Cardiac fibroblast (primary cell): ENCODE measurements at places on chromosomes 13 and 19.

- no peak for DNase-seq
Observed at GRCh38 chr13:51311957-51312520, 27.5 kb upstream of the SERPINE3 start.

GRCh38 chr13:33637978-33638743 lies 179.8 kb upstream of the RFC3 start:
- peak; percentile 38 for DNase-seq

DNA sequence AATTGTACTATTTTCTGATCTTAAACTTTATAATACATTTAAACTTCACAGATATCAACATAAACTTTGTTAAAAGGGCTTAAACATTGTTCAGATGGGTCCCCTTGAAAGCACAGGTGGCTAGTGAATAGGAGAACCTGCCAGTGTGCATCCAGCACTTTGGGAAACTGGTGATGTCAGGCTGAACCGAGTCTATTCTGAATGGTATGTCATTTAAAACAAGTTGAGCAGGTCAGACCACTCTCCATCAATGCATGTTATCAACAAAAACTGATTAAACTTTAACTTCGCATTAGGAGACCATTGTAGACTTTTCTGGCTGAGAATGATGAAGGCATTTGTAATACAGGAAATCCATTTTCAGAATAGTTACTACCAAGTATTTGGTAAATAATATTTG lies 50.1 kb upstream of the FREM2 start:
- no peak for DNase-seq

GRCh38 chr13:25827831-25828465 lies 223.9 kb downstream of the SHISA2 start:
- DNase-seq = no peak

DNA sequence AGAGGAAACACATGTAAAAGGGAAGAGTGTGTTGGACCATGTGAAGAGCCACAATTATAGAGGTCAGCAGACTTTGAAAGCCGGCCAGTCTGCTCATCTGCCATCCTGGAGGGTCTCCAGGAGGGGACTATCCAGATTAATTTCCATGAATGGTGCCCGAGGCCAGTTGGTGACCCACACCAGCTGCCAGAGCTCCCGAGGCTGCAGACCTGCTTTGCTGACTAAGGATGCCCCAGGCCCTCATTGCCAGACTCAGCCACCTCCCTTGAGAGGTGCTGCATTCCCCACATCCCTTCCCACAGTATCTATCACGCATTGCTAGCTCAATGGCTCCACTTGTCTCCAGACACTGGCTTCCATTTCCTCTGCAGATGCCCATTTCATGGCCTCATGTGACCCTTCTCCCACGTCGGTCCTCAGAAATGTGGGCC lies 110.3 kb downstream of the NALCN start:
- no peak for DNase-seq
